ENCODE measurements at places on chromosomes 2 and 18. TPM values are rescaled to one million over a fixed set of nuclear protein-coding genes. Genes with fewer than 3 reads are reported as not detected.

TMEM163 gene
- total RNA-seq, result 0.12 TPM

SLC16A14 gene
- total RNA-seq, result 7.9 TPM

STRADB gene
- total RNA-seq, result 17.4 TPM

HAAO gene
- total RNA-seq, result not detected

BOLL gene
- not detected for total RNA-seq

NDUFAF7 gene
- total RNA-seq, result 21.6 TPM

SDC1 gene
- 32.0 TPM for total RNA-seq

CABYR gene
- not detected for total RNA-seq

CCDC85A gene
- total RNA-seq, result 0.10 TPM

ATP8B1 gene
- 15.9 TPM for total RNA-seq

DSG1 gene
- total RNA-seq, result not detected

SLC38A11 gene
- total RNA-seq, result not detected

CD28 gene
- 0.37 TPM for total RNA-seq

REG1B gene
- 4.2 TPM for total RNA-seq

INPP5D gene
- total RNA-seq, result 1.8 TPM

ADRA2B gene
- 0.47 TPM for total RNA-seq

MOCOS gene
- 12.1 TPM for total RNA-seq

MALT1 gene
- total RNA-seq, result 41.1 TPM

GTF2A1L gene
- total RNA-seq, result 0.22 TPM

SCN1A gene
- not detected for total RNA-seq

NYAP2 gene
- total RNA-seq, result not detected

KHK gene
- 6.7 TPM for total RNA-seq

WNT10A gene
- total RNA-seq, result 1.5 TPM

IL1F10 gene
- not detected for total RNA-seq

IL1R1 gene
- total RNA-seq, result 5.3 TPM

SLC23A3 gene
- 4.8 TPM for total RNA-seq

PTPRM gene
- 14.5 TPM for total RNA-seq

HTR2B gene
- total RNA-seq, result not detected

NEMP2 gene
- total RNA-seq, result 8.6 TPM

C2orf92 gene
- 3.0 TPM for total RNA-seq

IRS1 gene
- 88.8 TPM for total RNA-seq

FEZ2 gene
- total RNA-seq, result 14.8 TPM

STEAP3 gene
- 32.3 TPM for total RNA-seq

LRP2 gene
- 0.20 TPM for total RNA-seq

RESP18 gene
- total RNA-seq, result not detected

RIT2 gene
- not detected for total RNA-seq

ZNF2 gene
- 3.4 TPM for total RNA-seq

TANC1 gene
- total RNA-seq, result 15.1 TPM

CYP1B1 gene
- total RNA-seq, result 2.6 TPM

MPHOSPH10 gene
- 36.7 TPM for total RNA-seq

ASB18 gene
- total RNA-seq, result not detected

SNED1 gene
- total RNA-seq, result 9.6 TPM

RPL31 gene
- total RNA-seq, result 1,340 TPM

SKA1 gene
- 34.5 TPM for total RNA-seq

RGPD4 gene
- total RNA-seq, result 0.07 TPM

SKOR2 gene
- total RNA-seq, result not detected

FAM237A gene
- not detected for total RNA-seq

KATNAL2 gene
- total RNA-seq, result 2.0 TPM

ABCB11 gene
- 0.12 TPM for total RNA-seq
